ENCODE measurements at places on chromosomes 12 and 14.

- no peak for DNase-seq
Measured at GRCh38 chr12:62817556-62818271, 117.2 kb downstream of the PPM1H start.

- DNase-seq, result no peak
Measured at GRCh38 chr14:90266441-90267154, 10.2 kb downstream of the PSMC1 start.

- DNase-seq, result no peak
Measured at GRCh38 chr14:39023939-39024871, 78.8 kb downstream of the SEC23A start.

- DNase-seq, result no peak
Measured at GRCh38 chr14:74207943-74208342, 31.3 kb upstream of the VSX2 start.

DNA sequence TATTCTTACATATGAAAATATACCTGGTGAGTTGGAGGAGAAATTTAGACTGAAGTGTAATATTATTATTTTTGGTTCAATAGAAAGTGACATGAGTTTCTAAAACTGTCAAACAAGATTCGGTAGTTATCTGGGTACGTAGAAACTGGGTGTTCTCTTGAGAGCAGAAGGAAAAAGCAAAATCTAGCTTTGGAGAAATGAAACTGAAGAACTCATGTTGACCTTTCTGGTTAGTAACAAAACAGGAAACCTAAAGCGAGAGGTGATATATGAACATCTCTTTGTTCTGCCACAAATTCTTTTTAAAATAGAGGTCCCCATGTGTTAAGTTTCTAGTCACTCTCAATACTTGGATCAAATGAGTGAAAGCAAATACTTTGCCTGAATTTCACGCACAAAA, 401.7 kb downstream of the TRHDE start:
- DNase-seq, result no peak

GRCh38 chr12:104792570-104792969, 165.5 kb downstream of the SLC41A2 start:
- no peak for DNase-seq

DNA sequence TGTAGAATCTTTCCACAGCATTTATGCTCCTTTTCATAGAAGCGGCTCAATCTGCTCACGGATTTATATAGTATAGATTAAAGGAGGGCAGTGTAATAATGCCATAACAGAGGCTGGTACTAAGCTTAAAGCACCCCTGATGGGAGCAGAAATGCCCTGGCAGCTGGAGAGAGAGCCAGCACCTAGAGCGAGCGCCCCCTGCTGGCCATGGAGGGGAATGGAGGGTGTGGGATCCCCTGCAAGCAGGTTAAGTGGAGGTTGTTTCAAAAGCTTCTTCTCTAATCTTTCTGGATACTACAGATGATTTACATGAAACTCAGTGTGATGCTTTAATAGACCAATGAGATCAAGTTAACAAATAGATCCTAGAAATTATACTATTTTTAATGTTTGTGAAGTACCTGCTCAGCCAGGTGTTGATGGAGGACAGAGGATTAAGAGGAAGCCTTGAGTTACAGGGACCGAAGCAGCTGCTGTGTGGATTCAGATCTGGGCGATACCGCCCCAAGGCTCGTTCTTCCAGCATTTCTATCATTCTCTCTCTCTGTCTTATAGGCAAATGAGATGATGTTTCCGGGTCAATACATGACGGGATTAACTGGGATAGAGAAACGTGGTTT, 1519.3 kb upstream of the TMEM132C start:
- peak; percentile 51 for DNase-seq

GRCh38 chr14:29255692-29256091, 489.1 kb downstream of the FOXG1 start:
- DNase-seq, result no peak

DNA sequence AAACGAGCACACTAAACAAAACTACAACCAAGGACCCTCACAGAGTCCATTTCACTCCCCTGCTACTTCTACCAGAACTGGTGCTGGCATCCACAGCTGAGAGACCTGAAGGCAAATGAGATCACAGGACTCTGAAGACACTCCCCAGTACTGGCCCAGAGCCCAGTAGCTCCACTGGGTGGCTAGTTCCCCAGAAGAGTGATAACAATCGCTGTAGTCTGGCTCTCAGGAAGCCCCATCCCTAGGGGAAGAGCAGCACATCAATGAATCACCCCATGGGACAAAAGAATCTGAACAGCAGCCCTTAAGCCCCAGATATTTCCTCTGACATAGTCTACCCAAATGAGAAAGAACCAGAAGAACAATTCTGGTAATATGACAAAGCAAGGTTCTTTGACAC, 190.7 kb upstream of the BMP4 start:
- DNase-seq, result no peak

- no peak for DNase-seq
Measured at GRCh38 chr12:107593713-107594381, 91.8 kb upstream of the PWP1 start.

DNA sequence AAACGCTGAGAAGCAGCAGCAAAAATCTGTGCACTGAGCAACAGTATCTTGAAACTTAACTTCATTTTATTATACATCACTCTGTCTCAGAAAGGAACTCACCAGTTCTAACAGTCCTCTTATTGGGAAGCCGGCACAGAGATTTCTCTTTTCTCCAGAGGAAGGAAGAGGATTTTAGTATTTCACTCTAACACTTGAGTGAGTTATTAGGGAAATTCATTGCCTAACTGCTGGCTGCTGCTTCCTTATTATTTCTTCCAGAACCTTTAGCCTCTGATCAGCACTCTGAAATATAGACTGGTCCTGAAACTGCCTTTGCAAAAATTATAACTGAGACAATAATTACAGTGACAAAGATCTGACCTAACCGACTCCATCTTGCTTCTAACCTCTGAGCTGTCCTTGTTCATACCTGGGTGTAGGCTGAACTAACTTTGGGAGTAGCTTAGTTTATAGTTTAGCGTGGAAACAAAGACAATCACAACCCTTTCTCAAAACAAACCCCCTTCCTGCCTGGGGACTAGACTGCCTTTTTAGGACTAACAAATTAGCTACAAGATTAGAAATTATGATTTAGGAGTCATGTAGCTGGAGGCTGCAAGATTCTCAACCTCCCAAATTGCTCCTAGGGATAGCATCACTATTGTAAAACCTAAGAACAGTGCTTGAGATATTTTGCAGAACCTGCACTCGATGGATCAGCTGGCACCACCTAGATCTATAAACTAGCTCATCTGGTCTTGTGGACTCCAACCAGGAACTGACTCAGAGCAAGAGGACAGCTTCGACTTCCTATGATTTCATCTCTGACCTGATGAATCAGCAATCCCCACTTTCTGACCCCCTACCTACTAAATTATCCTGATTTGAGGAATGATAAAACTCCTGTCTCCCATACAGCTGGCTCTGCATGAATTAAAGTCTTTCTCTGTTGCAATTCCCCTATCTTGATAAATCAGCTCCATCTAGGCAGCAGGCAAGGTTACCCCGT, 117.5 kb downstream of the DYRK2 start:
- no peak for DNase-seq

- DNase-seq, result no peak
Measured at GRCh38 chr14:100903134-100903468, 421 bp downstream of the RTL1 start.

GRCh38 chr14:25120261-25120660, 70.3 kb upstream of the STXBP6 start:
- no peak for DNase-seq

- DNase-seq, result peak; percentile 80
Measured at GRCh38 chr14:75303381-75303789, 24.8 kb downstream of the FOS start.

DNA sequence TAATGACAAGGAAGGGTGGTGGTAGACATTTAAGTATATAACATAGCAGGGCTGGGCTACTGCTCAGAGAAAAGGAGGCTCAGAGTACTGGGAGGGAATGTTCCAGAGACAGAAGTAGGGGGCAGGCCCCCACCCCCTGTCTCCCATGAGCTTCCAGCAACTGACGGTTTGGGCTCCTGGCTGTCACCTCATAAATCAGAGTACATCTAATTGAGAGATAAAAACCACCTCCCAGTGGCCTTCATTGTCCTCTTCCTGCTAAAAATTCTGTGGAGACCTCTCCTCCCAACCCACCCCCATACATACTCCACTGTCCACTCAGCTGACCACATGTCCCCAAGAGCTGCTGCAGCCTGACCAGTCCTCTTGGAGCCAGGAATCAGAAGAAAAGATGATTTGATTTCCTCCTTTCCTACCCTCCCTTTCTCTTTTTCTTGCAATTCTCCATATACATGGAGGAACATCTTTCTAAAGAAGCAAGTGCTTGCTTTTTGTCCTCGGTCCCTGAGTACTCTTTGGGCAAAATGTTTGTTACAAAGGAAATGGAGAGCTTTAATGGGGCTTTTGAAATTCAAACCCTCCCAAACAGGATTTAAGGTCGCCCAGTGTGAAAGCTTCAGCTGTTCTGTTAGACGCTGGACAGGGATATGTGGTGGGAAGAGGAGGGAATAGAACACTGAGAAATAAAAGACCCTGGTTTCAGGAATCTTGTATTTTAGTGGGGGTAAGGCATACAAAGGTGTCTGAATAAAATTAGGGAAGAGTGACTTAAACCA, 16.4 kb upstream of the KCNA5 start:
- DNase-seq, result no peak

DNA sequence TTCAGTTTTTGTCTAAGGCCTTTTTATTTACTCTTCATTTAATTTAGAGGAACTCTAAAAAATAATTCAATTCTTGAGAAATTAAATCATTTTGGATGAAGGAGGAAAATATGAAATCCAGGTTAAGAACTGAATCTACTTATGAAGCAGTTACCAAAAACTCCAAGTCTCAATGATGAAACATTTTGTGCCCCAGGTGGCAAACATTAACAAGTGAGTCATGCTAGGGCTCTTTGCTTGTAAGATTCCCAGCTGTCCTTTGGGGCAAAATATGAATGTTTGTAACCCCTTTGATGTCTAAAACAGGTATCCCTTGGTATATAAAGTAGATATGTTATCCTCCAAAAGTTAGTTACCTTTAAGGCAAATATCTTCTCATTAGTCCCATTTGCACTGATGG, 202.4 kb downstream of the NEDD1 start:
- DNase-seq, result no peak

GRCh38 chr12:127421614-127422013, 845.4 kb upstream of the TMEM132C start:
- DNase-seq, result no peak

- peak; percentile 61 for DNase-seq
Measured at GRCh38 chr12:113462117-113462774, 9.4 kb downstream of the LHX5 start.

DNA sequence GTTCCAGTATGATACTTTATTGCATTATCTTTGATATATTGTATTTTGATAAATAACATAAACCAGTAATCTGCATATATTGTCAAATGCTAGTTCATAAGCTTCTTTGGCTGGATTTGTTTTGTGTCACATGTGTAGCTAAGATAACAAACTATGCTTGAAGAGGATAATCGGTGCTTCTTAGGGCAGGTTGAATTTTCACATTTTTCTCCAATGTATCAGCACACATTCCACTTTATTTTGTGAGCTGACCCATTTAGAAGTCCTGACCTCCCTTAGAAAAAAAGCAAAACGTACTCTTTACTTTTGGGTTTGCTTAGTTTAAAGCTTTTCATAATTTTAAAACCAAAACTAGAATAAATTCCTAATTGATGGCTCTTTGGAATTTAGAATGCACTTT, 277.7 kb upstream of the DDHD1 start:
- no peak for DNase-seq

DNA sequence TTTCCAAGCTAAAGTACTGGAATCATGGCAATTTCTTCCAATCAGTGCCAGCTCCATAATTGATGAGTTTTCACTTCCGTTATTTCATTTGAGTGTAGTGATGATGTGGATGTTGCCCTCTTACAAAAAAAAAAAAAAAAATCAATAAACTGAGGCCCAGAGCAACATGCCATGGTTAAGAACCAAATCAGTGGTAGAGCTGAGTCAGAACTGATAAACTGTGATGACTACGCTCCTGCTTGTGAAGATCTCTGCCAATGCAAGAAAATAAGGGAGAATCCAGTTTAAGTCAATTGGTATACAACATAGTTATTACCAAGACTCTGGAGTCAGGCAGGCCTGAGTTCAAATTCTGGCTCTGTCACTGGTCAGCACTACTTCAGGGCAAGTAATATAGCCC, 102.7 kb downstream of the GPR135 start:
- no peak for DNase-seq

GRCh38 chr12:44852483-44852882, 23.6 kb downstream of the NELL2 start:
- no peak for DNase-seq

GRCh38 chr14:85387181-85387580, 142.8 kb upstream of the FLRT2 start:
- DNase-seq, result no peak

- DNase-seq, result no peak
Measured at GRCh38 chr14:102219316-102219715, 79.6 kb downstream of the WDR20 start.

GRCh38 chr14:96383445-96383844, 8.5 kb upstream of the AK7 start:
- DNase-seq, result no peak

- no peak for DNase-seq
Measured at GRCh38 chr14:58944343-58944967, 244.0 kb upstream of the DAAM1 start.

DNA sequence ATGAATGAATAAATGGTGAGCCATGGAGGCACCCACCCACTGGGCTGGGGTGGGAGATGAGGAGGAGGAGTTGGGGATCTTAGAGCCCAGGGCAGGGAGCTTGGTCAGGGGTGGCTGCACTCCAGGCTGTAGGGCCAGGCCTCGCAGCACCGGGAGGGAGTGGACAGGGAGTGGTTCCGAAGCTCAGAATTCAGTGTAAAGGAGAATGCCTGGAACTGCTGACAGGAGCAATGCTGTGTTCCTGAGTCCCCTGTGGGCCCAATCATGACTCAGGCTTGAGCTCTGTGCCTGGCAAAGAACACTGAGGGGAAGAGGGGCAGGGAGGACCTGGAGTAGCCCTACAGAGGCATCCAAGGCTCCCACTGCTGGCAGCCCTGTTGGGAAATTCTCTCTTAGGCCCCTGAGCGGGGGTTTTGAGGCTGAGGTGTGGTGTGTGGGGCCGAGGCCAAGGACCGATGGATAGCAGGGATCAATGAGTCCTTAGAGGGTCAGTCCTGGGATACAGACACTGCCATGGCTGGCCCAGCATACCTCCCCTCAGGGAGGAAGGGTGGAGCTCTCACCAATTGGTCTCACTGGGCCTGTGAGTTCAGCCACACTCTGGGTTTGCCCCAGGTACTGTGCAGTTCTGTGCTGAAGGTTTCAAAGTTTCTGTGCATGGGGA, 9.5 kb upstream of the RABGGTA start:
- no peak for DNase-seq

DNA sequence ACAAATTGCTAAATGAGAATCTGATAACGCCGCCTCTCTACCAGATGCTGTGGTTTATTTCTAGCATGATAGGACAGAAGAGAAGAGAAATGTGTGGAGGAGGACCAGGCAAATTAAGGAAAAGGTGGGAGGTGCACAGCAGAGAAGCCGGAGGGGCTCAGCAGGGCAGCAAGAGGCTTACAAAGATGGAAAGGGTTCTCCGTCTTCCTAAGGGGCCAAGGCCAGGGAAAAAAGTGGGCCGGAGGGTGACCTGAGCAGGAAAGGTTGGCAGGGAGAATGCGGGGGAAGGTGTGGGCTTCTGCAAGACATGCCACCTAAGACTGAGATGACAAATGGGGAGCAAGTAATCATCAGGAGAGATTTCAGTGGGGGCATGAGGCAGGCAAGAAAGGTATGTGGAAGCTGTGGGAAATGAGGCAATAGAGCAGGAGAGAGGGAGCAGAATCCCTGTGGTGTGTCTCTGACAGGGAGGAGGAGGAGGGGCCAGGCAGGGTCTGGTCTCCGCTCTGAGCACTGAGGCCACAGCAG, 18.7 kb downstream of the MANSC1 start:
- no peak for DNase-seq
